ENCODE measurements at places on chromosomes 11 and 22. TPM values are rescaled to one million over a fixed set of nuclear protein-coding genes. Genes with fewer than 3 reads are reported as not detected.

The TESMIN gene
- total RNA-seq: 2.1 TPM

DNA sequence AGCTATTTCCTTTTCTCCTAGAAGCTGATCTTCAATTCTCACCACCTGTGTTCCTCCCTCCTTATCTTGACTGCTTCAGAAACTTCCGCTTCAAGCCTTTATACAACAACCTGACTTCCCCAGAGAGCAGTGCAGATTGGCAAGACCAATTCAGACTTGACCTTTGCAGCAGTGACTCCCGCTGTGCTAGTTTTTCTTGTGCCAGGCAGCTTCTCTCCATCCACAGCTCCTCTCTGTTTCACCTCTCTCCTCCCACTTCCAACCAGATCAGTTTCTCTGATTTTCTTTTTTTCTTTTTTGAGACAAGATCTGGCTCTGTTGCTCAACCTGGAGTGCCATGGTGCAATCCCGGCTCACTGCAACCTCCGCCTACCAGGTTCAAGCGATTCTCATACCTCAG lies 74.3 kb downstream of the GRAMD1B start:
- DNase-seq: no peak

DNA sequence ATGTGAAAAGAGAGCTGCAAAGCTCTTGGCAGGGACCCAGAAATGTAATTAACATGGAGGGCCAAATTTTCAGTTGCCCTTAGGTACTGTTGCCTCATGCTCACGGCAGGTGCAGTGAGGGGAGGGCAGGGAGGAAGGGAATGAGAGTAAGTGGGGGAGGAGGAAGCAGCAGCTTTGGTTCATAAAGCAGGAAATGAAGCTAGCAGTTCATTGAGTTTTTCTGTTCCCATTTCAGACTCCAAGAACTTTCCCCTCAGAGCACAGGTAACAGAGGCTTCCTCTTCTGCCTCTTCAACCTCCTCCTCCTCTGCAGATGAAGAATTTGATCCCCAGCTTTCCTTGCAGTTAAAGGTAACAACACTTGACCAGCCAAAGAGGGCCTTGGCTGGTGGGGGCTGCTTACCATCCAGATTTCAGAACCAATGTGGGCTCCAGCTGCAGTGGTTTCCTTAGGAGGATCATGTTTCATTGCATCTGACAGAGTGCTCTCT lies 57.9 kb upstream of the PARVA start:
- DNase-seq: no peak

DNA sequence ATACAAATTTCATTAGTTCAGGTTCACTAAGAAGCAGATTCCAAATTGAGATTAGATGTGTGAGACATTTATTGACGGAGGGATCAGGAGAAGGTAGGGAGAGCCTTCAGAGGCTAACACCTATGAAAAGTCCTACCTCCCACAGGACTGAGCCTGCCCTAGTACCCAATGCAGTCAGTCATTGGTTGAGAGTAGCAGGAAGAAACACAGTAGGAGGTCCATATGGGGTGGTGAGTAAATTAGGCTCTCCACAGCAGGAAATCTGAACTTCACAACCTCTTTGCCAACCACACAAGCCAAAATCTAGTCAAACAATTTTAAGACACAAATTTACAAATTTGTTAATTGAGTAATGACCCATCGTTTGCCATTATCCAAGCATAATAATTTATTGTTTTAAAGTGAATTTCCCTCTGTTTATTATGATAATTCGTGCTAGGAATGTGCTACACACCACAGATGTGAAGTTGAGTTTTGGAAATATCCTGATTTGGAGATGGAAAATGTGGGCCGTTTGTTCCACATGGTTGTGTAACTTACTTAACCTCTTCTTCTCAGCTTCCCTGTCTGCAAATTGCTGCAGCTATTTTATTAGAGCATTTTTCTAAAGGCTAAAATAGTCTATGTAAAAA lies 542.1 kb downstream of the ETS1 start:
- DNase-seq: no peak

GRCh38 chr11:124194293-124195188 lies 11.4 kb downstream of the OR10D3 start:
- DNase-seq: no peak

- no peak for DNase-seq
Observed at GRCh38 chr11:95716266-95716665, 73.3 kb downstream of the FAM76B start.

DNA sequence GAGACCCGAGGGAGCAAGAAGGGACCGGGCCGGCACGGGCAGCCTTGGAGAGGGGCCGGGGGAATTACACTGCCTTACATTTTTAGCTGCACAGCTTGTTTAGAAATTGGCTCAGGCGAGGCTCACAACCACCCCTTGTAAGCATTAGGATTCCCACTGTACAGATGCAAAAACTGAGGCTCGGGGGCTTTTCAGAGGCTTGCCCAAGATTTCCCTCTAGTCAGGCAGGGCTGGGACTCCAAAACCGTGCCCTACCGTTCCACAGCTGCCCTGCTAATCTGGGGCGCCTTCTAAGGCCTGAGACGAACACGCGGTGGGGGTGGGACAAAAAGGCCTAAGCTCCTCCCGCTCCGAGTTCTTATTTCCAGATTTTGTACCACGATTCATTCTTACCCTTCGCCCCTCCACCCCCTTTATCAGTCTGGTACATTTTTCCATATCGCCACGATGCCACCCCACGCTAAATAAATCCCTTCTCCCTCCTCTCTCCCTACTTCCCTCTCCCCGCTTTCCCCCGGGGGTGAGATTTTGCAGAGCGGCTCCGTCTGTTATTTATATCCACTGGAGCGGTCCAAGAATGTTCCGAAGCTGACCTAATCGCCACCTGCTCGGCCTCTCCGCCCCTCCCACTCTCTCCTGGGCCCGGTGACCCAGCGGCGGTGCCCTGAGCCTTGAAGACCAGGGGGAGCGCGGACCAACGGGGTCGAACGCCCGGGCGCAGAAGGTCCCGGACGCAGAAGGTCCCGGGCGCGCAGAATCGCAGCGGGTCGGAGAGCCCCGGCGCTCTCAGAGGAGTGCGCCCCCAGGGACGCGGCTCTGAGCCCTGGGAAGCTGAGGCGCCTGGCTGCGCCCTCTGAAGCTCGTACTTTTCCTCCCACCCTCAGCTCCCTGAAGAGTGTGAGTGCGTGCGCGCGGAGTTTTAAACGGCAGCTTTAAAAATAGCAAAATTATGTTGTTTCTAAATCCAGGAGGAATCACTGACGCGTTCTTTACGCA lies 764 bp upstream of the PACSIN3 start:
- DNase-seq: no peak

GRCh38 chr11:72815110-72815618 lies 953 bp downstream of the ATG16L2 start:
- no peak for DNase-seq

- peak; percentile 41 for DNase-seq
Observed at GRCh38 chr22:37462983-37463382, 23.2 kb downstream of the MFNG start.

- DNase-seq: no peak
Observed at GRCh38 chr22:23070418-23071229, at the start of gene GNAZ. TSS of gene GNAZ (plus strand) at chr22:23070519. CDS start at chr22:23095696, 25,177 bp downstream.

The SWAP70 gene
- 55.8 TPM for total RNA-seq

DNA sequence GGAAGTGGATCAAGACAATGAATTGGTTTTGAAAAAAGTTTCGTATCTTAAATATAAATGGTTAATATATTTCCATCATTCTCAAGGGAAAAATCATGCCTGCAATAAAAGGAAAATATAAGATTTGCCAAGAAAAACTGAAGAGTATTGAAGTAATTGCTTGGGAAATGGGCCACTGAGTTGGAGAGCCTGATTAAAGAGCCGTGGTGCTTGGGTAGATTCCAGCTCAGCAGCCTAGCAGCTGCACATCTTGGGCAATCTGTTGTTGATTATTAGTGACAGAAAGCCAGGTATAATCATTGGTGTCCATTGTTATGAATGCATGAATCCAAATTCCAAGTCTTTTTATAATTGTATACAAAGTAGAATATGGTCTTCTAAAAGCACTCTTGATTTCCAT lies 800.9 kb upstream of the CHORDC1 start:
- no peak for DNase-seq

The TH gene
- total RNA-seq: not detected

- DNase-seq: peak; percentile 20
Observed at GRCh38 chr11:123061403-123062157, at the start of gene HSPA8. TSS of gene HSPA8 (minus strand) at chr11:123062136. CDS start at chr11:123061324, 812 bp downstream.

All from dermis microvascular lymphatic vessel endothelial cell (primary cell).